Right ventricle myocardium superior (tissue), 1 donor: ENCODE measurements at places on chromosomes 11 and 22. TPM values are rescaled to one million over a fixed set of nuclear protein-coding genes. Genes with fewer than 3 reads are reported as not detected.

The CHRNA10 gene
- 1.6 TPM for total RNA-seq

The NXPE4 gene
- not detected for total RNA-seq

GRCh38 chr11:118533769-118534729 lies 3.1 kb downstream of the TMEM25 start:
- no peak for DNase-seq

DNA sequence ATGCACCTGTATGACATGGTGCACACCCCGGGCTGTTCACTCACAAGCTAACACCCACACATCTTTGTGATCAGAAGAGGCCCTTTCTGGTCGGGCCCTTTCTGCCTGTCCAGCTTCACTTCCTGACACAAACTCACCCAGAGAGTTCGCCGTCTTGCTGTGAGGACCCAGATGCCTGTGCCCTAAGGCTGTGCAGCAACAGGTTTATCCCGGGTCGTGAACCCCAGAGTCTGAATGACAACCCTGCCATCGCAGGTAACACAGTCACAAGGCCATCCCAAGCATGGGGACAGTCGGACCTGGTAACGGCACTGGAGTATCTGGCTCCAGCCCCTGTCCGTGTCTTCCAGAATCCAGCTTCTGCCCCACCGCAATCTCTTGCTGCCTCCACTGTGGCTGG lies 235.1 kb downstream of the BUD13 start:
- DNase-seq, result no peak

The GRAP2 gene
- total RNA-seq, result 1.6 TPM
